T-helper 17 cell (primary cell): ENCODE measurements at places on chromosomes 12 and 14. TPM values are rescaled to one million over a fixed set of nuclear protein-coding genes. Genes with fewer than 3 reads are reported as not detected.

PCED1B gene
- 54.2 TPM for total RNA-seq

AICDA gene
- not detected for total RNA-seq

P2RX7 gene
- 10.4 TPM for total RNA-seq

KRT82 gene
- total RNA-seq: not detected

NUMB gene
- 38.8 TPM for total RNA-seq

NRXN3 gene
- not detected for total RNA-seq

CNTN1 gene
- not detected for total RNA-seq

GUCY2C gene
- not detected for total RNA-seq

HHIPL1 gene
- total RNA-seq: 0.12 TPM

PLCZ1 gene
- not detected for total RNA-seq

DIO2 gene
- total RNA-seq: not detected

NID2 gene
- 0.62 TPM for total RNA-seq

KLRD1 gene
- total RNA-seq: 1.3 TPM

TMEM116 gene
- total RNA-seq: 22.4 TPM

CCDC175 gene
- total RNA-seq: not detected

SLC10A1 gene
- not detected for total RNA-seq

CCNB1IP1 gene
- total RNA-seq: 26.3 TPM

FAM90A1 gene
- total RNA-seq: not detected

GLIPR1L1 gene
- not detected for total RNA-seq

TMPRSS12 gene
- total RNA-seq: not detected

ASIC1 gene
- total RNA-seq: 1.1 TPM

TAS2R8 gene
- total RNA-seq: not detected

MEG3 gene
- total RNA-seq: 0.21 TPM

FSCB gene
- total RNA-seq: not detected

CCDC88C gene
- total RNA-seq: 339 TPM

FLVCR2 gene
- 8.1 TPM for total RNA-seq

TDRD9 gene
- 1.0 TPM for total RNA-seq

E2F7 gene
- total RNA-seq: 0.42 TPM

PSMB11 gene
- total RNA-seq: not detected

ACOT2 gene
- total RNA-seq: 11.1 TPM

HOXC12 gene
- total RNA-seq: not detected

GPRC5A gene
- 0.26 TPM for total RNA-seq

TPPP2 gene
- total RNA-seq: not detected

AQP6 gene
- not detected for total RNA-seq
